ENCODE measurements at places on chromosomes 4 and X. TPM values are rescaled to one million over a fixed set of nuclear protein-coding genes. Genes with fewer than 3 reads are reported as not detected.

Gene MAGEA10
- polyA plus RNA-seq, result not detected

Gene ERVMER34-1
- polyA plus RNA-seq, result 1.0 TPM

Gene TRPC3
- 0.40 TPM for polyA plus RNA-seq

Gene SSX4
- polyA plus RNA-seq, result not detected

Measured in ovary (tissue), 10 donors.